ENCODE measurements at places on chromosomes 1 and 21.

- no peak for DNase-seq
Measured at GRCh38 chr1:170301596-170301995, 155.8 kb downstream of the NTMT2 start.

GRCh38 chr1:25090707-25091422 lies 141.4 kb downstream of the SYF2 start:
- DNase-seq: no peak

DNA sequence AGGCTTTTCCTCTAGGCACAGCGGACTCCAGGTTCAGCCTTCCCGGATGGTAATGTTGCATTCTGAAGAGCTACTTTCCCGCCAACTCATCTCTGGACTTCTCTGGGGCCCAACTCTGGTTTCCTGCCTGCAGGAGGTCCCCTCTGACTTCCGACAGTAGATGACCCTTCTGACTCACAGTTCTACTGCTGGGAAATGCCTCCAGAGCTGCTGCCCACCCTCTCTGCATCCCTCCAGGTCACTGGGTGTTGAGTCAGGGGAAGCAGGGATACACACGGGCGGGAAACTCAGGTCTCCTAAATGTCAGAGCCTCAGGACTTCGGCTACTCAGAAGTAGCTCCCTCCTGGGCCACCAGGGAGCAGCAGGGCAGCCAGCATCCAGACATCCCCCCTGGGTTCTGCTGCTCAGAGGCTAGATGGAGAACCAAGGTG lies 2.1 kb upstream of the KIF21B start:
- no peak for DNase-seq

DNA sequence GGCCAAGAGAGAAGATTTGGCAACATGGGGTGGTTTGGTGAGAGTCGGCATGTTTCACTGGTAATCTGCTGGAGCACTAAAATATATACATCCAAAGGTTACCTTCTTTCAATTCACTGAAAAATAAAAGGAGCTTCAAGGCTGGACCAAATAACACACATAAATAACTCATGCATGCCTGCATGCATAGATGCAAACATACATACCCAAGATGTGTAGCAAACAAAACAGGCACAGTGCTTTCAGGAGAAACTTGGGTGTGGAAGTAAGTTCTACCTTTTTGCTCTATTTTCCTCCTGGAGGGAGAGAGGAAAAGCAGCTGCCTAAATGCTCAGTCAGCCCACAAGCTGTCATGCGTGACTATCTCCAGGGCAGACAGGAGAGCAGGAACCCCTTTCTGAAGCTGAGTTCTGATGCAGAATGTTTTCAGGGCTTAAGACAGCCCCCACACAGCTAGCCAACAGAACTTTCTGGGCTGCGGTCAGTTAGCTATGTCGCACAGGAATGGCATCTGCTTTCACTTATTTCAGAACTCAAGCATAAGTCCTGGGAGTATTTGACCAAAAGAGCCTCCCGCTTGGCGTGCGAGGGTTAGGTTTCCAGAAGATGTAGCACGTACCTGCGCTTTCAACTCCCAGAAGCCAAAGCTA lies 166.2 kb downstream of the TOMM20 start:
- DNase-seq: no peak

DNA sequence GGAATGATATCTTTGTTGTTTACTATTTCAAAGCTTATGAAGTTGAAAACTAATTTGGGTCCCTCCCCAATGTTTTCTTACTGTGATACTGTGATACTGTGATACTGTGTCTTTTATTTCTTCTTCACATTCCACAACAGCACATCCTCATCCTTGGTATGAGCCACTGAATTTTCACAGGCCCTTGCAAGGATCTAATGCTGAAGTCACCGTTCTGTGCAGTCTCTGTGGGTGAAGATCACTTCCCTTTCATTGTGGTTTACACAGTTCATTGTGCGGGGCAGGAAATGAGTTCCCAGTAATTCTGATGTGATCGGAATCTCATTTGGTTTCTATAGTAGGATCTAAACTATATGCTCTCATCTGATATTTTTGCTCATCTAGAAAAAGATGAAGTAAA lies 32.1 kb upstream of the PAXBP1 start:
- DNase-seq: no peak

DNA sequence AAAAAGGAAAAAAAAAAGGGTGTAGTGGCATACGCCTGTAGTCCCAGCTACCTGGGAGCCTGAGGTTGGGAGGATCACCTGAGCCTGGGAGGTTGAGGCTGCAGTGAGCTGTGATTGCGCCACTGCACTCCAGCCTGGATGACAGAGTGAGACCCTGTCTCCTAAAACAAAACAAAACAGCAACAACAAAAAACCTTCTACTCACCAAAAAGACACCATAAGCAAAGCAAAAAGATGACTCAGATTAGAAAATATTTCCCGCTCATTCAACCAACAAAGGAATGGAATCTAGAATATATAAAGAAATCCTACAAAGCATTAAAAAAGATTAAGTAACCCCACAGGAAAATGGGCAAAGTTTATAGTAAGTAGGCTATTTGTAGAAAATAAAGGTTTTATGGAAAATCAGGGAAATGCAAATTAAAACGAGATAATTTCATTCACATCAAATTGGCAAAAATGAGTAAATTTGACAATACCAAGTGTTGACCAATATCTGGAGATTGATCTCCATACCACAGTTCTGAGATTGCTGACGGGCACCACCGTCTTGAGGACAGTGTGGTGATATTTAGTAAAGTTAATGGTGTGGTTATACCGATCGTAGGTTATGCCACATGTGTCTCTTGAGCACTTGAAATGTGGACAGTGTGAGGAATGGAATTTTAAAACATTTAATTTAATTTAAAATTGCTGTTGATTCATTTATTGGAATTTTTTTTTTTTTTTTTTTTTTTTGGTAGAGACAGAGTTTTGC lies 54.0 kb downstream of the PIK3CD start:
- DNase-seq: no peak

GRCh38 chr1:205272536-205272935 lies 44.8 kb downstream of the TMCC2 start:
- DNase-seq: no peak

All from NCI-H2081 (cell line).